Activated naive CD8-positive, alpha-beta T cell treated with anti-CD3 and anti-CD28 coated beads, Interleukin-2, amount 50 U/mL, for 24 hours (primary cell): ENCODE measurements at places on chromosomes 2 and 18.

DNA sequence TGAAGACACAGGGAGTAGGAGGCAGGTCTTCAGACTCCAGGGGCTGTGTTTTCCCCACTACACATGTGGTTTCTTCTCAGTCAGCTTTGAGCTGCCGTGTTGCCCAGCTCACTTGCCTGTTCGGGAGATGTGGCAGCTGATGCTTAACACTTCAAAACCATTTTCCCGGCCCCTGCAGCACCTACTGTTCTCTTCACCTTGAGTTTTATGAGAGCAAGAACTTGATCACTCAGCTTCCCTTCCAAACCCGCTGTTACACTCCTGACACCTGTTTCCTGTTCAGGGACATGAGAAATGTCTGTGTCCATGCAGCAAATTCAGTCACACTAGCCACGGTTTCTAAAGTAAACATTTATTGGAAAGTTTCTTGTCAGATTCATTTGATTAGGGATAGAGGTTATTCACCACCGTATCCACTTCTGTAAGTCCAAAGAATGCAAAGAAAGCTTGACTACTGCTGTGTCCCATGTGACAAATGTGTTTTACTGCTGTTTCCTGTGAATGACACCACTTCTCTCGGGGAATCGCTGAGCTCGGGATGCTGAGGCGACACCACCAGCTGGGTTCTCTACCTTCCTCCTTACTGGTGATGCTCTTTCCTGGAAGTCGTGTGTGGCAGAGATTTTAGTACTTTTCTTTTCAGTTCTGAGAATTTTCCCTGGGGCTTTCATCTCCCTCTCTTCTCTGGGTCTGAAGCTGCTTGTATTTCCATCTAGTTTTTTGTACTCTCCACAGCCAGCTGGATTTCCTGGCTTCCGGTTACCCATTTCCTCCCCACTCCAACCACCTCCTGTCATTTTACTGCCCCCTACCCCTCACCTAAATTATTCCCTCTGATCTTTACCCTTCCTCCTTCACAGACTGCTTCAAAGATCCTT, 91.7 kb downstream of the KLF7 start:
- peak; percentile 32 for DNase-seq

- no peak for DNase-seq
Observed at GRCh38 chr2:74937221-74937880, 21.1 kb upstream of the POLE4 start.

GRCh38 chr2:152167065-152167464, 8.5 kb downstream of the STAM2 start:
- DNase-seq = no peak

DNA sequence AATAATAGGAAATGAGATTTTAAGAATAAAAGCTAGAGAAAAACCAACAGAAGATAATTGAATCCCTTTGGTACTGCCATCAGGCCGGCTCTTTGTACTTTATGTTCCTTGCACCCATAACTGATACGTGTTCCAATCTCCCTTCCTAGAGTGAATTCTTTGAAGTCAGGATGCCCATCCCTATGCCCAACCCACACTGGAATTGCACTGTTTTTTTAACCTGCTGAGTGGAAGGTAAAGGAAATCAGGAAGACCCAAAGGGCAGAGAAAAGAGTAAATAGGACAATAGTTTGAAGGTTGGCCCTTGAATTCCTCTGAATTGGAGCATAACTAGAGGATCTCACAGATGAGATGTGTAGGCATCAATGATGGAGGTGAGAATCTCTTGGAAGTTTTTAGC, 4.4 kb upstream of the ATG16L1 start:
- DNase-seq = no peak

- DNase-seq = no peak
Observed at GRCh38 chr2:168217920-168218319, 29.5 kb downstream of the STK39 start.

DNA sequence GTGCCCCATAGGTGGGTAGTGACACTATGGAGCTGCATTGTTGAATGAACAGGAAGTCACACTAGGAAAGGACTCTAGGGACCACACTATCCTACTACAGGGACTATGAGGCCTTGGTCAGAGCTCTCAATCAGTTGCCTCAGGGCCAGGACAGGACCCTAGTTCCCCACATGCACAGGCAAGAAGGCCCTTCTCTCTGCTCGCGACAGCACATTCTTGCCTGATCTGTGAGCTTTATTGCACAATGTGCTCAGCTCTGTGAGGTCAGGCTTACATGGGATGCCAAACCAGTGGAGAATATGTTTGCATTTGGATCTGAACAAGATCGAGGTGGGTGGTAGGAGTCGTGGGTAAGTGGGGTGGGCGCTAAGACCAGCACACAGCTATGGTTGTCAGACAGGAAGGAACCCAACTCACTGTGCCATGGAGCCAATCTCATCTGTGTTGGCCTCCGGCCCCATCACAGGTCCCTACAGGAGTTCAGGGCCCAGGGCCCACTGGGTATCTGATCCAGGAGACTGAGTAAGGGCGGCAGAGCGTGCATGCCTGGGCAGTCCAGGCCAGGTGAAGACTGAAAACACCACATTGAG, 8.0 kb downstream of the PCARE start:
- DNase-seq = no peak

- no peak for DNase-seq
Observed at GRCh38 chr2:41903474-41904135, 144.2 kb upstream of the PKDCC start.

DNA sequence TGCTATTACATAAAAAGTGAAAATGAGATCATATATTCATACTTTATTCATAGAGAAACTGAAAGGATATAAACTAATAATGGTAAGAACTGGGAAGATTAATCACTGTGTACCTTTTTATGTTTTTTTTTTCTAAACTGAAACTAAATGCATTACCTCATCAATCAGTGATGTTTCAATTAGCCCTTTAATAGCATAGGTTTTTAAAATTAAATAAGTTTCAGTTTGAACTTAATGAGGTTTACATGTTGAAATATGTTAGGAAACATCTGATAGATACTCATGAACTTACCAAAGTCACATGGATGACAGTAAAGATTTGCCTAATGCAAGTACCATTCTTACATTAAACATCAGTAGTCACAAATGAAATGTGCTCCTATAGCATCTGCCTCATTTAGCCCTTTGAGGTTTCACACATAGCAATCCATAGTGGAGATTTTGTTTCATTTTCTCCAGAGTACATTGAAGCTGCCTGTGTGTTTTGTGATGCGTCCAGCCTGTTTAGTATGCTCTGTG, 8.9 kb downstream of the MAPRE2 start:
- no peak for DNase-seq

- DNase-seq = peak; percentile 39
Observed at GRCh38 chr18:50009773-50010335, 185.1 kb downstream of the MYO5B start.

GRCh38 chr2:160132761-160133160, 67.3 kb downstream of the ITGB6 start:
- DNase-seq = no peak

DNA sequence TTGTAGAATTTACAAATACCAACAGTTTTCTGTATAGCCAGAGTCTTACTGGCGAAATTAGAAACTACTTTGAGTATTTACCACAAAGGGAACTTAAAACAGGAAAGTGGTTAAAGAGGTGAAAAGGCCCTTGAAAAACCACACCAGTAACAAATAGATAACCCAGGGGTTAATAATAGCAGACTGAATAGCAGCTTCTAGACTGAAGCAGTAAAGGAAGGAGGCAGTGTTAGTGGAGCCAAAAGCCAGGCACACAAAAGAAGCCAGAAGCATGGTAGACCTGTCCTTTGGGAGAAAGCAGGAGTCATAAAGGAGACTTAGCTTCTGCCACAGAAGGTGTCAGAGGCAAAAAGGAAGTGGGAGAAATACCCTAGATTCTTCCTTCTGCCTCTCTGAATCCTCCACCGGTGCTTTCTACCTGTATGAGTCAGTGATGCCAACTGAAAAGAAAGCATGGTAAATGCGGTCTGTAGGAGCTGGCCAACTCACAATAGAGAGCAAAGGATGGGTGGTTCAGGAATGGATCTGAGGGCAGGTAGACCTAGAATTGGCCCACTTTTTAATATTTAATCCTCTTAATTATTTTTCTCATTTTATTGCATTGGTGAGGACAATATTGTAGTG, 97.3 kb downstream of the ARL6IP6 start:
- no peak for DNase-seq

GRCh38 chr2:133854603-133855200, 286.4 kb upstream of the NCKAP5 start:
- no peak for DNase-seq

DNA sequence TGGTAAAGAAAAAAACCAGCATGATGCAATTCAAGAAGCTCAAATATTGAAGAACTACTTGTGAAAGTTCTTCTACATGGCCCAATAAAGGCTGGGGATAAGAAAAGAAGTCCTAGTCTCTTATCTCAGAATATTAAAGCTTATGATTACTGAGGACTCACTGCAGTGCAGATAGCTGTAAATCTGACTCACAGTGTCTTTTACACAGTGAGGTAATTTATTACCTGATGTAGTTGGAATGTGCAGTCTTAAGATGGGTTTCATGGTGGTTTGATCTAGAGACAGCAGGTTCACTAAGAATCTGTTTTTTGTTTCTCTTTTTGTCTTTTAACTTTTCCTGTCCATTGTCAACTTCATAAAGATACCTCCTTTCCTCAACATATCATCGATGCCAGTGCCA, 484.0 kb upstream of the MAP2 start:
- DNase-seq = no peak

DNA sequence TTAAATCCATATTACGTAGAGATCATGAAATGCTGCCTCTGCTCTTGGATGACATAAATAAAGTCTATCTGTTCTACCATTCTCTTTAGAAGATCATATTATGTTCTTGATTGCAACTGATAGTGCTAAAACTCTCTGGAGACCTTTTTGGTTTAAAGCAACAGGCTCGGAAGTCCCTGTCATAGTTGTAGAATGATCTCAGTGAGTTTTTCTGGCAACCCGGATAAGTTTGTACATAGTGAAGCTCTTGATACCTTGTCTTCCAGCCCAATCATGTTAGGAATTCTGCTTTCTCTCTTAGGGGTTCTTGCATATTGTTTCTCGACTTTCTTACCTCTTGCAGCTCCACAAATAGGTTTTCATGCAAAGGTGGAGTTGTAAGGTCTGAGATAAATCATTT, 156.1 kb downstream of the TTC27 start:
- DNase-seq = no peak

- DNase-seq = no peak
Observed at GRCh38 chr2:9378433-9379390, 44.6 kb downstream of the ITGB1BP1 start.

GRCh38 chr2:42810971-42811811, 18.8 kb upstream of the HAAO start:
- peak; percentile 57 for DNase-seq

DNA sequence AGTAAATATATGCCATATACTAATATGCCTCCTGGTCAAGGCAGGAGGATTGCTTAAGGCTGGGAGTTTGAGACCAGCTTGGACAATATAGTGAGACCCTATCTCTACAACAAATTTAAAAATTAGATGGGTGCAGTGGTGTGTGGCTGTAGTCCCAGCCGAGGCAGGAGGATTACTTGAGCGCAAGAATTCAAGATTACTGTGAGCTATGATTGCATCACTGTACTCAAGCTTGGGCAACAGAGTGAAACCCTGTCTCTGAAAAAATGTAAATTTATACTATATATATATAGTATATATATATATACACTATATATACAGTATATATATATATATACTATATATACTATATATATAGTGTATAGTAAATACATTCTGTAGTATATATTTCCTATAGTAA, 30.0 kb upstream of the NPC1 start:
- no peak for DNase-seq

- DNase-seq = no peak
Observed at GRCh38 chr18:49768051-49768391, 45.3 kb downstream of the ACAA2 start.

GRCh38 chr2:164542581-164543021, 78.7 kb downstream of the GRB14 start:
- DNase-seq = no peak

GRCh38 chr2:235859651-235860050, 308.5 kb downstream of the GBX2 start:
- no peak for DNase-seq

GRCh38 chr2:120678926-120679325, 56.7 kb upstream of the GLI2 start:
- DNase-seq = no peak

DNA sequence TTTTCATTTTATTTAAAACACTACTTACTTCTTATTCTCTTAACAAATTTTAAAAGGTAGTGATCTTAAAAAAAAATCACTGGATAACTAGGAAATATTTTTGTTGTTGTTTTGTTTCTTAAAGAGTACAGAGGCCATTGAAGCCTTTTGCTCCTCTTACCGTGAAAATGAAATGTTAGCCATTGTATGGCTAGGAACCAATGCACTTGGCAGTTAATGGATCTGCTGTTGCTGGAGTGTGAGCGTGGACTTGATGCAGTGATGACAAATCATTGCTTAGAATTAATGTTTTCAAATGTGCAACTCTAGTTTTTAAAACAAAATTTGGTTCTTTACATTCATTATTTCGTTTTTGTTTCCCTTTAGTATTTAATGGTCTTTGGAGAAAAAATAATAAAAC, 162.3 kb downstream of the HAUS1 start:
- DNase-seq = no peak

DNA sequence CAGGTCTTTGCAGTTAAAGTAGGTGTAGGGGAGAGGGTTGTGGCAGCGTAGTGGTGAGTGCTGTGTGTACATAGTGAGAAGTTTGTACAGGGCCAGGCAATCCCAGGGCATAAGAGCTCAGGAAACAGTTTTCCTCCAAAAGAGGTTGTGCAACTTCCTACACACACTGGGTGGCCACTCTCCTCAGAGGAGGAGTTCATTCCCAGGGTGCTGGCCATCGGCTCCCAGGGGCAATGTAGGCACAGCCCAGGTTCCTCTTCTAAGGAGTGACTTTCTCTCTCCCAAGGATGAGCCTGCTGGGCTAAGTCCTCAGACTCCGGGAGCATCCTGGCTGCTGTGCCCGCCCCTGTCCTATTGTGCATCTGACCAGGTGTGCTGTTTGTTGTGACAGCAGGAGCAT, 3.0 kb downstream of the ACOXL start:
- no peak for DNase-seq

DNA sequence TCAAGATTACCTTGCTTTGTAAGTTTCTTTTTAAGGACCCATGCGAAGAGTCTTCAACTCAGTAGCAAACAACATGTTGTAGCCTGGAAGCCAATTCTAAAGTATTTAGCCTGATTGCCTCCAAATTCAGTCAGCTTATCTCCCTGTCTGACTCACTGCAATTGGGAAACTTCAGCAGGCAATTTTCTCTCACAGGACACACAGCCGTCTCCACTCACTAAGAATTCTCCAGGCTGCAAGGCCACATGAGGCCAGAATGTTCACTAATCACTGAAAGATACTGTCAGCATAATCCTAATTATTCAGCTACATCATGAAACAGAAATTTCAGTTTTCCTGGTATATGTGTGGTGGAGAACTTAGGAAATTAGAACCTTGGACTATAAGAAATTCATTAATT, 78.1 kb upstream of the PDE1A start:
- DNase-seq = no peak
